ENCODE measurements at places on chromosomes 4 and X.

DNA sequence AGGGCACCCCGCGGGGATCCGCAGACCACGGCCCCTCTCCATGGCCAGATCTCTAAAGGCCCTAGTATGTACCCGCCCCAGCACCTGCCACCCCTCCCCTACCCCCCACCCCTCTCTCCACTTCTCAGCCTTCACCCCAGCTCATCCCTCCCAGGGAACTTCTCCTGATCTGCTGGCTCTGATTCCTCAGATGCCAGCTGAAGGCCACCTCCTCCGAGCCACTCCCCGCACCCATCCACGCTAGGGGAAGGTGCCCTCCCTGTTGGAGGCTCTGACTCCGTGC, 11.9 kb downstream of the PSAPL1 start:
- DNase-seq: no peak

- no peak for DNase-seq
These were observed 167.8 kb downstream of the PCDH10 start for GRCh38 chr4:133316909-133317308.

DNA sequence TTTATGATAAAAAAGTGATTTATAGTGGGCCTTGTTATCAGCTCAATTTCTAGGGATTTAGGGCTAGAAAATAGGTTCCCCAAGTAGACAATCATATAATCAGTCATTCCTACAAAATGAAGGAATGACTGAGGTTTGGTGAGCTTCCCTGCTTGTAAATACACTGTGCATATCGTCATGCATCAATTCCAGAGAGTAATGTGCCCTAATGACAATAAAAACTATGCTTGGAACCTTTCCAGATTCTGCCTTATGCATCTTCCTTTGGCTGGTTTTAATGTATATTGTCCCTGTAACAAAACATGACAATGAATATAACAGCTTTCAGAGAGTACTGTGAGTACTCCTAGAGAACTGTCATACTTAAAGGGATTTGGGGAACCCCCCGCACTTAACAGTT, 1310.9 kb downstream of the PCDH7 start:
- no peak for DNase-seq

DNA sequence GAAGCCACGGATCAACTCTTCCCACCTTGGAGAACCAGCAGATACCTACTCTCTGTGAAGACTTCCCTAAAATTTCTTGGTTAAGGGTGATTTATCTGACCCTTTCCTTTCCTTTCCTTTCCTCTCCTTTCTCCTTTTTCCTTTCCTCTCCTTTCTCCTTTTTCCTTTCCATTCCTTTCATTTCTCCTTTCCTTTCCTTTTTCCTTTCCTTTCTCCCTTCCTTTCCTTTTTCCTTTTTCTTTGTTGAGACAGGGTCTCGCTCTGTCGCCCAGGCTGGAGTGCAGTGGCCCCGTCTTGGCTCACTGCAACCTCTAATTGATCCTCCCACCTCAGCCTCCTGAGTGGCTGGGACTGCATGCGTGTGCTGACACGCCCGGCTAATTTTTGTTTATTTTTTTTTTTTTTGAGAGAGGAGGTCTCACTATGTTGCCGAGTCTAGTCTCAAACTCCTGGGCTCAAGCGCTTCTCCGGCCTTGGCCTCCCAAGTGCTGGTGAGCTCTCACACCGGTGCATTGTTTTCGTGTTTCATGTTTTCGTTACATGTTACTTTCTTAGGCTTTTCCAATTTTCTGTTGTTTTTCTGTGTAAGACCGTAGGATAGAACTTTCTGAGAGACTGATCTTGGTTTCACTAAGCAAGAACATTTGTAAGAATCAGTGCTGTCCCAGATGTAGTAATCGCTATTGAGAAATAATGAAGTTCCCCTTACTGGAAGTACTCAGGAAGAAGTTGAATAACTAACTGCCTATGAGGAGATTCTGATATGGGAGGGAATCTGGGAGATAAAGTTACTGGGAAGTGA, 2.0 kb downstream of the TMEM165 start:
- no peak for DNase-seq

- no peak for DNase-seq
These were observed 27.7 kb upstream of the ACSL1 start for GRCh38 chr4:184853436-184853835.

- no peak for DNase-seq
These were observed 42.4 kb downstream of the PTTG2 start for GRCh38 chr4:38002451-38003071.

DNA sequence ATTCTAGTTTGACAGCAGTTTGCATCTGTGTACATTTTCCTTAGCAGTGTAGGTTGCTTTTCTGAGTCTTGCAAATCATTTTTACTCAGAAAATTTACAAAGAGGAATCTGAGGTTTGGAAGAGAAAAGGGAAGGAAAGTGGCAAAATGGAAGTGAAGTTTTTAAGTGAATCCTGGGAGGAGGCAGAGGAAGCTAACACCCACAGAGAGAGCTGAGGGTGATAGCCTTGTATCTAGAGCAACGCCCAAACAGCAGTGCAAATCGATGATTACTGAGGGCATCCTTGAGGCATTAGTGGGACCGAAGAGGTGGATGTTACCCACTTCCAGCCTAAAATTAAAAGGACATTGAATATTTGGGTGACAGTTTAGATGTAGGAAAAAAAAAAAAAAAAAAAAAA, 31.8 kb downstream of the KLF3 start:
- no peak for DNase-seq

DNA sequence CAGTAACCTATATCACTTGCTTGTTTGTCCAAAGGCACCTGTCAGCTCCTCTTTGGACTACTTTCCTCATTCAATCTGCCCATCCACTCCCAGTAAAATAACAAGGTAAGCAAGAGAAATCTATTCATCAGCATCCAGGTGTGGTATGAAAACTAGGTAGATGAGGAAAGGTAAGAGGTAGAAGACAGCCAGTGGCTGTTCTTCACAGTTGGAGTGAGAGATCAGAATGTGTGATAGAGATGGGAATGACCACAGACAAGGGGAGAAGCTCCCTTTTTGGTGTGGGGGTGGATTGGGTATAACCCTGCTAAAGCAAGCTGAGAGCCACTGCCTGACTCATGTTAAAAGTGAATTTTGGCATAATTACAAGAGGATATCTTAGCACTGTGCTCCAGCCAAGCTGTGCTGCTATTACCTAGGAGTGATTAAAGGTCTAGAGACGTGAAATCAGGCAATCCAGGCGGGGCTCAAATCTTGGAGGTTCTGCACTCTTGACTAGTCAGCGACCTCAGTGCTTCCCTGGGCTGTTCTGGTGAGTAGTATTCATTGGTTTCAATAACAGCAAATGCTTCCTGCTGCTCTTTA, 28.1 kb upstream of the RASL11B start:
- DNase-seq: no peak

- DNase-seq: no peak
These were observed 65.6 kb downstream of the ASB9 start for GRCh38 chrX:15204130-15204751.

DNA sequence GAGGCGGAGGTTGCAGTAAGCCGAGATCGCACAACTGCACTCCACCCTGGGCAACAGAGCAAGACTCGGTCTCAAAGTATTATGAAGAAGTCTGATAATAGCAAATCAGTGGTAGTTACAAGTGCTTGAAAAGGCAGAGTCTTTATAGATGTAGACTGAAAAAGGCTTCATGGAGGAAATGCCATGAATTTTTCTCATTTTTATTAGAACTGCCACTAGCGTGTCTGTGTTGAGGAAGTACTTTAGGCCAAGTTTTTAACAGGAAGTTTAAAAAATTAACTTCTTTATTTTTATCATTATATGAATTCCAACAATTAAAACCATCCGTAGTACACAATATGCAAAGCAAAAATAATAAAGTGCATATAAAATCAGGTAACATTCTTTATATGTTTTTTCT, 32.8 kb upstream of the IL13RA1 start:
- no peak for DNase-seq

DNA sequence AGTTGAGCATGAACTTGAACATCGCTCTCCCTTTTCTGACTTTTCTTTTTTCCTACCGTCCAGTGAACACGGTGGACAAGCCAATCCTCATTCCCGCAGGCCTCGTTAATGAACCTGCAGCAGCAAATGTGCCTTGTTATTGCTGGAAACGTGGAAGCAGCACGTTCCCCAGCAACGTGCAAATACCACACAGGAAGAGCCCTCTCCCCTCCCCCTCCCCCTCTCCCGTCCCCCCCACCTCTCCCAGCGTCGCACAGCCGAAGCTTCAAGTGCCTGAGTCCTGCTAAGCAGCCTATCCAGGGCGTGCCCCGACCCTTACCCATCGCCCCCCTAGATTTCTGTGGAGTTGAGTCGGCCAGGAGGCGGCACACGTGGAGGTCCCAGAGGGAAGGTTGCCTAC, 219.9 kb downstream of the BCOR start:
- DNase-seq: no peak

- DNase-seq: no peak
These were observed 72.2 kb upstream of the ATP6AP2 start for GRCh38 chrX:40508560-40508959.

DNA sequence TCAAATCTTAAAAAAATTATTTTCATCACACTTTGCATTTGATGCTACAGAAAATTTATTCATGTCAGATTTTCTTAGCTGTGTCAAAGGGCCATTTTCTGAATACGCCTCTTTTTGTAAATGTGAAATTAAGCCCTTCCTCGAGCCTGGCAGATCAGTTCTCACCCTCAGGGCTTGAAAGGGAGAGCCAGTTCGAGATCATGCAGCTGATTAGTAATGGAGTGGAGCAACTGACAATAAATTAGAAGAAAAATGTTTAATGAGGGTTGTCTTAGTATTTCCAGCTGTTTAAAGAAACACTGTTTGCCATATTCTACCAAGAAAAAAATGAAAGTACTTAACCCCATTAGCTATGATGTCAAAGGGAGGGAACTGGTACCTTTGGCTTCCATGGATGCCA, 28.7 kb downstream of the CC2D2A start:
- no peak for DNase-seq

DNA sequence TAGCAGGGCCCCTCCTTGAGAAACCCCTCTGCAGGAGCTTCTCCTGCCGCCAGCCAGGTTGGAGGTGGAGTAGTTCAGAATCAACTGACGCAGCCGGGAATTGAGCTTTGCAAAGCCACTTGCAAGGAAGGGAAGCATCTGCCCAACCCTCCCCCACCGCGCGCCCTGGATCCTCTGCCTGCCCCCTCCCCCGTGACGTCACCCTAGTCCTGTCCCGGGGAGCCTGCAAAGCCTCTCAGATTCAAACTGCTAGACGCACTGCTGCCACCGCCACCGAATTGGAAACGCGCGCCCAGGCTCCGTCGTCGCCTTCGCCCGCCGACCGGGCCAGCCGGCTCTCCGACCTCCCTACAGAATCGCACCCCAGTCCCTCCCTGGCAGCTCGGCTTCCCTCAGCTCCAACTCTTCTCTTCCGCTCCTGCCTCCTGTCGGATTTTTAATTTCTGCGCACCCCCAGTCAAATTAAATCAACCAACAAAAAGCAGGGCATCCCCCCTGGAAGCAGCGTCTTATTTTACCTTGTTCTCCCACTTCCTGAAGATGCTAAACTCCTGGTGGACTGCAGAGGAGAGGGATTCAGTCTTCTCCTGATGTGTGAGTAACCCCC, 3.8 kb downstream of the SLITRK2 start:
- no peak for DNase-seq

DNA sequence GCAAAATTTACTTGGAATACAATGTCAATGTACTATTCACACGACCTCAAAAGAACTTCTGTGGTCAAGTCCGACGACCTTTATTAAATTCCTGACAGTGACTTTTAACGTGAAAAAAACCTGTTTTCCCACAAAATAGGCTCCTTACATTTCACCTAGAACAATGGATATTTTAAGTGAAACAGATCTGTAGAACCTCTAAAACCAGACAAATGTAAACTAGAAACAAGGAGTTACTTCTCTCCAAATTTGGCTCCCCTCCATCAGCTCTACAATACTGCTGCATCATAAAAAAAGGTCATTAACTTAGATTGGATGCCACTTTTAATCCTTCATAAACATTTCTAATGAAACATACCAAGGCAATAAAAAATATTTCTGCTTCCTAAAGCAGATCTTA, 1.2 kb downstream of the NEK1 start:
- DNase-seq: no peak

GRCh38 chr4:7857238-7857701, 82.4 kb downstream of the AFAP1 start:
- no peak for DNase-seq

GRCh38 chrX:9134366-9134765, 100.4 kb upstream of the FAM9B start:
- DNase-seq: no peak

- DNase-seq: no peak
These were observed 531.8 kb downstream of the GLUD2 start for GRCh38 chrX:121579016-121579760.

GRCh38 chr4:44447563-44448504, 775 bp downstream of the KCTD8 start:
- no peak for DNase-seq

- no peak for DNase-seq
These were observed 372.4 kb upstream of the SLIT2 start for GRCh38 chr4:19879330-19879729.

GRCh38 chrX:68571610-68572311, 72.9 kb downstream of the YIPF6 start:
- DNase-seq: no peak

DNA sequence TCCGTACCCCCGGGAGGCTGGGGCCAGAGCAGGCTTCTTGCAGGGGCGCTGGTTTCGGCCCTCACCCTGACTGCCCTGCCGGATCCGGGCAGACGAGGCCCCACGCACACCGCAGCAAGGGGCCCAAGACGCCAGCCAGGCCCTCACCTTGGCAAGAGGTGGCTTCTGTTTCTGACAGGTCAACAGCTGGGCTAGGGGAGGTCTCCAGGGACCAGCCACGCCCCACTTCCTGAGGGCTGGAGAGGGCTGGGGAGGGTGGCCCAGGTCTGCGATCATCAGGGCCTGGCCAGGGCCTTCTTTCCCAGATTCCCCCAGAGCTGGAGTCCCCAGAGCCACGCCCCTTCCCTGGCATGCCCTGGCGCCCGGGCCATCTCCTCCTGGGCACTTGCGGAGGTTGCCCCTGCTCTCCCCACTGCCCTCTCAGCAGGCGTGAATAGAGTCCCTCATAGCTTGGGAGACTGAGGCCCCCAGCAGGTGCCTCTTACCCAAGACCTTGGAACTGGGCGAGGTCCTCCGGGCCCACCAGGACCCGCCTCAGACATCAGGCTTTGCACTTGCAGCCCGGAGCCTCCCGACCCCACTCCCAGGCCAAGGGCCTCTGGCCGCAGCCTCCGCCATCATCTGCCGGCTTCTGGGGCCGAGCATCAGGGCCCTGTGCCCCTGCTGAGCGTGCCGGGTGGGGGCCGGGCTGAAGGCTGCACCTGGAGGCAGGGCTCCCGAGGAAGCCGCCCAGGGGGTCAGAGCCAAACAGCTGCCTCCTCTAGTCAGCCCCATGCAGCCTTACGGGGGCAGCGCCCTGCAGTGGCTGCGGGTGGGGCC, 6.3 kb upstream of the FGFR3 start:
- DNase-seq: no peak

DNA sequence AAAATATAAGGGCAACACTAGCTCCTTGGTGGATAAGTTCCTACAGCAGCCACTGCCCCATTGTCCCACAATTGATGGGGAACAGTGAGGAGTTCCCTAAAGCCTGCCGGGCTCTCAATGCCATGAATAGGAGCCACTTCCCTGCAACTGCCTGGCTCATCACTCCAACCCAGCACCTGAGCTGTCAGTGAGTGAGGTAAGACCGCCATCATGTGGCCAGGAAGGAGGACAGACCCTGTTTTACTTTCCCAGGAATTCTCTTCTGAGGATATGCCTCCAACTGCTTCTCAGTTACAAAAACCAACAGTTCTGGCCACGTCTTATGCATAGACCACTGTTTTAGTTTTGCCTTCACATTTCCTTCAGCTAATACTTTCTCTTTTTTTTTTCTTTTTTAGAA, 45.5 kb downstream of the SRPX start:
- no peak for DNase-seq

- DNase-seq: no peak
These were observed 49.5 kb upstream of the ATP6AP2 start for GRCh38 chrX:40531056-40531826.

GRCh38 chr4:146121757-146122156, 53.8 kb upstream of the LSM6 start:
- DNase-seq: no peak
